ENCODE measurements at places on chromosomes 7 and 10.

DNA sequence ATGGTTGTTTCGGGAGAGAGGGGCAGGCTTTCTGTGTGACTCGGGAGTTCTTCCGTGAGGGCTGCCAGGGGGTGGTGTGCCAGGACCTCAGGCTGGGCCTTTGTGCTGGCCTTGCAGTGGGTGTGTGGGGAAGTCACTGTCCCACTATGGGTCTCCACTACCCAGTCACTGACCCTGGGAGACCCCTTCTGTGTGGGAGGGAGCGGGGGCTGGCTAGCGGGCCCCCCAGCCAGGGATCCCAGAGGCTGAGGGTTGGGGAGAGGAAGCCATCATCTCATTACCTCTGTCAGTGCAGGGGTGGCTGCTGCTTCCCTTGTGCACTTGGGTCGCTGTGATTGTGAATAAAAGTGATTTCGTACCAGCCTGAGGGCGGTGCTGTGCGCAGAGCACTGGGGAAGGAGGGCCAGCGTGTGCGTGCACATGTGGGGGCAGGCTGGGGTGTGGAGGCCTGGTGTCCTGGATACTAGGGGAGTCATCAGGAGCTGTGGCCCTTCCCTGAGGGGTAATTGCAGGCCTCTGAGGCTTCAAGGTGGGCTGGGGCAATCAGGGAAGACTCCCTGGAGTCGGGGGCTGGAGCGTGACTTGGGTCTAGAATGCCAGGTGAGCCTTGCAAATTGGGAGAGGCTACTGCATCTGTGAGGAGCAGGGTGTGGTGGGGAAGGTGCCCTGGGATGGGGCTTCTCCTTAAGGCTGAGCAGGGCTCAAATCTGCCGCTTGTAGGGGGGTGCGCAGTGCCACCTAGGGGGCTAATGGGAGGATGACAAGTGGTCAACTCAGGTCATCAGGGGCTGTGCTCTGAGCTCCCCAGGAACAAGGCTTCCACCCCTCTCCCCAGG lies 98.9 kb downstream of the NEURL1 start:
- no peak for DNase-seq

DNA sequence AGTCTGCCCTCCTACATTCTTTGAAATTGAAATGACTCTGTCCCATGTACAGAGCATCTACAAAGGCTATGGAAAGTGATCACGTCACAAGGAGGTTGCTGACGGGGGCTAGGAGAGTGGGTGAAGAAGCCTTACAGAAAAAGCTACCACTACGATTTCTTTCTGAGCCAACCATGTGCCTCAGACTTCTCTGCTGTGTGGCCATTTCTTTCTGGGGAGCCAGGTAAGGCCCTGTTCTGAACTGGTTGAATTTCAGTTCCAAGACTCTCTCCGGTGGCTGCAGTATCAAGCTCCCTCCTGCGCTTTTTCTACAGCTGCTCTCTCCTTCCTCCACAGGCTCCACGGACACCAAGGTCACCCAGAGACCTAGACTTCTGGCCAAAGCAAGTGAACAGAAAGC lies 112.5 kb upstream of the PRSS1 start:
- DNase-seq: no peak

DNA sequence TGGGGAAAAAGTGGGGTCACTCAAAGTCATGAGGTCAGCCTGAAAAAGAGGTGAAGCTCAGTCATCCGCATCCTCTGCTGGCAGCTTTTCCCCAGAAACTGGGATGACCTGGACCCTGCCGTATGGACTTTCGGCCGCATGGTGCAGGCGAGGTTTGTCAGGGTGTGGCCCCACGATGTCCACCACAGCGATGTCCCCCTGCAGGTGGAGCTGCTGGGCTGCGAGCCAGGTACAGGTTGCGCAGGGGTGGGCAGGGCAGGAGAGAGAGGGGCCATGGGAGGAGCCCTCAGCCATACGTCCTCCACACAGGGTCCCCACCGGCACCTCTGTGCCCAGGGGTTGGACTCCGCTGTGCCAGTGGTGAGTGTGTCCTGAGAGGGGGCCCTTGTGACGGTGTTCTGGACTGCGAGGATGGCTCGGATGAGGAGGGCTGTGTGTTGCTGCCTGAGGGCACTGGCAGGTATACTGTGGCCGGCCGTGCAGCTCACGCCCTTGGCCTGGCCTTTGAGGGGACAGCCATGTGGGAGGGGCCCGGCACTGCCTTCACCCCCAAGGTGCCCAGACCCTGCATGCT lies 23.0 kb upstream of the ZNF467 start:
- no peak for DNase-seq

- no peak for DNase-seq
These were observed 27.6 kb upstream of the PIK3AP1 start for GRCh38 chr10:96747734-96748550.

GRCh38 chr7:47807756-47808155 lies 140.5 kb downstream of the PKD1L1 start:
- DNase-seq: no peak

- DNase-seq: no peak
These were observed 593.6 kb downstream of the DNAJB6 start for GRCh38 chr7:157930441-157930840.

DNA sequence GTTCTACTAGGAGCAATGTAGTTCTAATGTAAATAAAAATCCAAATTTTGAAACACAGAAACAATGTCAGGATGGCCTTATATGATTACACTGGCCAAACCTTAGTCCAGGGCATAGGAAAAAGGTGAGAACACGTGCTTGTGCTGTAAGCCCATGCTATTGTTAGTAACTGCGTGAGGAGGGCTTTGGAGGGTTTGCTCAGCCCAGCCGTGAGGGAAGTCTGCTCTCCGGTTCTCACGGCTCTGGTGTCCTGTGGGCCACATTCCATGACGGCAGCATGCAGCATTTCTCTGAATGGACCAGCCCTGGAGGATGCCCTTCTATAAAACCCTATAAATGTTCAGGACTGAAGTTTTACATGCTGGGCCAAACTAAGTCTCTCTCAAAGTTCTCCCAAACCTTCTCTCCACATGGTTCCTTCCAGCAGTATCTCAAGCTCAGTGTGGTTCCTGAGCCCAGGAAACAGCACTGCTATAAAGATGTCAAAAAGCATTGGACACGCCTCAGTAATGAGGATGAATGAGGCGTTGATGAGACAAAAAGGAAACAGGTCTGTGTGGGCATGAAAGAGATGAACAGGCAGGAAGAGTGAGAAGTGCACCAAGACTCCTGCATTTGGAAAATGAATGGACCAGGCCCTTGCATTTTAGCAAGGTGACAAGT lies 174.8 kb upstream of the CDCA7L start:
- no peak for DNase-seq

DNA sequence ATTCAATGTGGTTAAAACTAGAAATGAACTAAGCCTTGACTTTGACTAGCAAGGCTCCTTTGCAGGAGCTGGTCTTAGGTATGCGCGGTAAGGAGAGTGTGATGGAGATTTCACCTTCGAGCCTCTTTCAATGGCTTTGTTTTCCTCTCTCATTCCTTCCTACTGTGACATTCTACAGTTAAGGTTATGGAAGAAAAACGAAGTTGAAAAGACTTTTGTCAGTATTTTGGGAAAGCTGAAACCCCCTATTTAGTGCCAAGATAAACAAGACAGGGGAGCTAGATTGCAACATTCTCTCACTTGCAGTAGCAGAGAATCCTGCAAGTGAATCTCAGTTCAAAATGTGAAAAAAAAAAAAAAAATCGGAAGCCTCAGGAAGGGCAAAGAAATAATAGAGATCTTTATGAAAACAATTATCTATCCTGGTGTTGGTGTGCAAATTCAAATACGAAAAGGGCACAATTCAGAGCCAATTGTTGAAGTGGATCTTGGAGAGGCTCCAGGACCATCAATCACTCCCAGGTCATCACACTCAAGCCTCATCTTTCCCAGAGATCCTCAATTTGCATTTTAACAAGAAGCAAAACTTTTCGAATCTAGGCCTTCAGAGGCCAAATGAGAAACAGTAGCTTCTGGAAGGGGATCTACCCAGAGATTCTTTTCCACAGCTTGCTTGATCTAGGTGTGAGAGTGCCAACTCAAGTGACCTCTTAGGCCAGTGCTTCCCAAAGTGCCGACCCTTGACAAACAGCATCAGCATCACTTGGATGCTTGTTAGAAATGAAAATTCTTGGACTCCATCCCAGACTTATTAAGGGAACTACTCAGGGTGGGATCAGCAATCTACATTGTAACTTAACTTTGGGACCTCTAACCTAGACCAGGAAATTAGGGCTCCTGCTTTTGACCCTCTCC lies 163.8 kb downstream of the INHBA start:
- DNase-seq: no peak

DNA sequence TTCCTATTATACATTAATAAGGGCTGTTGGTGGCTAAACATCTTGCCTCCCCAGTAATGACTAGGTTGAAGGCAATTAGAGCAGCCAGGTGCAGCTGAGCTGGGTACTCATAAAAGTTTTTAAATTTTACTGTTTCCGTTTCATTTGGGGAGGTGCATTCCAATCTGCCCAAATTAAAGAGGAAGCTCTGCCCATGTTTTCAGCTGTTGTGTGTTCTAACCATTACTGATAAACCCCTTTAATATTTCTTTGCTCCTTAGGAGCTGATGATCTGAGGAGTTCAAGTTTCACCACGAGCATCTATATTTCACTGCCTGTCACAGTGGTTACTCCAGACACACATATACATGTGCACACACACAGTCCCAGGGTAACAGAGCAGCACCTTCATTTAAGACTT lies 94.4 kb downstream of the JAZF1 start:
- DNase-seq: no peak

DNA sequence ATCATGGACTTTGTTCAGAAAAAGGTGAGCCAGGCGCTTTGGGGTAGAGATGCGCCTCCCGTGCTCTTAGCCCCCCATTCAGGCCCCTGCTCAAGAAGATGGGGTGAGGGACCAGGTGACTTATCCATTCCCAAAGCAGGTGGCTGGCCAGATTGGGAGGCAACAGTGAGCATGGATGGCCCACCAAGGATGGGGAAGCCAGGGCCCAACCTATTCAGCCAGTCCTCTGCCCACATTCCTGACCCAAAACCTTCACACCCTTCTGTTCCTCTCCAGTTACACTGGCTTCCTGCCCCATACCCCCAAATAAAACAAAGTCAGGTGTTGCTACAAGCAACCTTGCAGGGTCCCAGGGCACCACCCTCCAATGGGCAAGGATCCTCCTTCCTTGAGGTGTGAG lies 44.4 kb downstream of the TSPAN15 start:
- peak; percentile 41 for DNase-seq

GRCh38 chr10:11511321-11511720 lies 100.1 kb downstream of the USP6NL start:
- no peak for DNase-seq

DNA sequence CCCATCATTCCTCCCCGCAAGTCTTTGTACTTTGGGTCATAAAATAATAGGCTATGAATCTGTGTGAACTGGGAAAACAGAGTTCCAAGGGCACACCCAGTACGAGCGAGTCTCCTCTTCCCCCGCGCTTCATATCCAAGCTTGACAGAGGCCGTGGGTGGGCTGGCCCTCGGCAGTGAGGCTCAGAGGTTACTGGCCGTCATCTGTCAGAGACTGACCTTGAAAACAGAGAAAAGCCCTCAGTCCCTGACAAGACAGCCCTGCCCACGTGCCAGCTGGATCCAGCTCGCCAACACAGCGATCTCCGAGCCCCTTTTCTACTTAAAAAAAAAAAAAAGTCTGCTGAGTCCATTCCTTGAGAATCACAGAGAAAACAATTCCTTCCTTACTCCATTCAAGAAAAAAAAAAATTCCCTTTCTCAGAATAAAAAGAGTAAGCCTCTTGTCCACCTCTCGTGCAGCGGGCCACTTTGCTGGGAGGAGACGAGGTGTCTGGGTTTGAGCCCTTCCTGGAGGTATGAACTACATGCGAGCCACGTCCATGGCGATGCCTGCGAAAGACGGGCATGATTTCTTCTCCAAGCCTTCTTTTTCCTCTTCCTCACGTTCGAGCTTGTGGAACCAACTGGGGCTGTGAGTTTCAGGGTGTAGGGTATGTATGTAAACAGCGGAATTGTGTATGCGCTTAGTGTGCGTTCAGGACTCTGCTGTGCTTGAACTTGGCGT lies 744 bp upstream of the BICC1 start:
- DNase-seq: peak; percentile 84

DNA sequence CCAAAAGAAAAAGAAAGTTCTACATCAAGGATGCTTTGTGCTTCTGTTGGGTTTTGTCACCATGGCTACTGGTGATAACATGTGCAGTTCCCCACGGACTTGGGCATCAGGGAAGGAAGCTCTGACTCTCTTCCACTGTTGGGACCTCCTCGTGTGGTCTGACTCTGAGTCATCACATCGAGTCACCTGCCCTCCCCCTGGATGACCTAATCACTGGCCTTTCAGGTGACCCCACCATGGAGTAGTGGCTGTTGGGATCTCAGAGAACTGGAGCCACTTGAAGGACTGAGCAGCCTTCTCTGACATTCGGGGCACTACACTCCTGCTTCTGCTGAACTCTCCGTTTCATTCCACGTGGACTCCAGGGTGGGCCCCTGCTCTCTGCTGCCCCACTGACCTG lies 60.8 kb upstream of the DOCK1 start:
- DNase-seq: no peak

DNA sequence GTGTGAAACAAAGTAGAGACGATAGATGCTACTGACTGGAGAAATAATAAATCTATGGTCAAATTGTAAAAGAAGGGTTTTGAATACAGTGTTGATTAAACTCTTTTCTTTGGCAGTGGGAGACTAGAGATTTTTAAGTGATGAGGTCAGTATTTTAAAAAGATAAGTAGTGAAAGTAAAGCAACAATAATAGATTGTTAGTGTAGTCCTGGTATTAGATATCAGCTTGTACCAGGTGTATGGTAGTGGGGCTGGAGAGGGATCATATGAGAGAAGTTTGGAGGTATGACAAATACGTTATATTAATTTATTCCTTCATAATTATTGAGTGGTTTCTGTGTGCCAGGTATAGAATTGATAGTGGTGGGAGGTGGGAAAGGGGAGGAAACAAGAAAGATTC lies 25.2 kb downstream of the PHTF2 start:
- no peak for DNase-seq

DNA sequence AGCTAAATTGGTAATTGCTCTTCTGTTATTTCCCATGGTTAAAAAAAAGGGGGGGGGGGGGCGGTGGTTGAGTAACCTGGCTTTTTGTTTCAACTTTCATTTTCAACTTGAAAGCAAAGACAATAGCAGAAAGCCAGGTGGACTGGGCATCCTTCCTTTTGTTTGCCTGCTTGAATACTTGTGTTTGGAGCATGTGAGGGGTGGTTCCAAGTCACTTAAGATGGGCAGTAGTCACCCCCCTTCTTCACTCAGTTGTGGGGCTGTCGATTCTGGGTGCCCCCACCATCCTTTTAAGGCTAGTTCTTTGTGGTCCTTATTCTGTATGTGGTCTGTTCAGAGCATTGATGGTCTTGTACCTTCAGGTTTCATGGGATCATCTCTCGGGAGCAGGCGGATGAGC lies 165.6 kb upstream of the PRR15 start:
- DNase-seq: no peak

GRCh38 chr7:134046594-134047128 lies 80.5 kb upstream of the LRGUK start:
- no peak for DNase-seq

GRCh38 chr10:132188331-132188730 lies 1.6 kb downstream of the DPYSL4 start:
- no peak for DNase-seq

DNA sequence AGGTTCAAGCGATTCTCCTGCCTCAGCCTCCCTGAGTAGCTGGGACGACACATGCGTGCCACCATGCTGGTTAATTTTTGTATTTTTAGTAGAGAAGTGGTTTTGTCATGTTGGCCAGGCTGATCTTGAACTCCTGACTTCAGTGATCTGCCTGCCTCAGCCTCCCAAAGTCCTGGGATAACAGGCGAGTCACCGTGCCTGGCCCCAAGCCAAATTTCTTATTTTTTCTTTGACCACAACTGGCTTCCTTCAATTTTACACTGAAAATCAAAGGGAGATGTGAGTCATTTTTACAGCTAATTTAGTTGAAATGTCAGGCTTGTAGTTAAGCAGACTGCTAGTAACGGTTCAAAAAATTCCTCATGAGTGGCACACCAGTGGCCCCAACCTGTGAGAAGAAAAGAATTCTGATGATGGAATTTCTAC lies 7.8 kb downstream of the RNF216 start:
- no peak for DNase-seq

All from mesenteric fat pad (tissue), 1 donor.